Right cardiac atrium (tissue), 5 donors: ENCODE measurements at places on chromosomes 5 and 9. TPM values are rescaled to one million over a fixed set of nuclear protein-coding genes. Genes with fewer than 3 reads are reported as not detected.

IL3 gene
- total RNA-seq: not detected

PRDM9 gene
- total RNA-seq: not detected

SLC6A18 gene
- total RNA-seq: not detected

TAF11L11 gene
- total RNA-seq: not detected

FUT7 gene
- 0.20 TPM for total RNA-seq

MARCHF11 gene
- 2.7 TPM for total RNA-seq

MAMDC2 gene
- total RNA-seq: 15.9 TPM

ENDOG gene
- 42.9 TPM for total RNA-seq

CD180 gene
- 1.3 TPM for total RNA-seq

MAST4 gene
- 46.8 TPM for total RNA-seq
